NCI-H1092 (cell line): ENCODE measurements at places on chromosomes 2 and 18.

DNA sequence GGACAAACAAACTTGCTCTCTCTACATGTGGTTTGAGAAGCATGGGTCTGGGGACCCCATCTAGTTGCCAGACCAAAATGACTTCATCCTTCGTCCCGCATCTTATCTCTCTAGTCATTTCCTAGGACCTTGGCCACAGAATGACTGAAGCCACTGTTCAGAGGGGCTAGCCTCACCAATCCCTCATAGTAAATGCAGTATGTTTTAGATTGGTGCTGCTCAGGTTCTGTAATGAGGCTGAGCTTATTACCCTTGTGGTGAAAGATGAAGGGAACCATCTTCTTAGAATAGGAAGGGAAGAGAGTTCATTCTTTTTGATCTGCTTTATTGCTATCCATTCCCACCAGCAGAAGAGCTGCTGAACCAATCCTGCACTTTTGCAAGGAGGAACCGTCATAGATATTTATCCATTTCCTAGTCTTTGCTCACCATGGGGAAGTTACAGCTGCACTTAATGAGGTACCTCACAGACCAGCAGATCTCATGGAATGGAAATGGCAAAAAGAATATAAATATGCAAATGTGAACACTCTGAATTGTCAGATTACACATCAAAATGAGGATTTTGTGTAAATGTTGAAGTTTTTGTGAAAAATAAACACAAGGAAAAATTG, 436.7 kb downstream of the LPIN1 start:
- DNase-seq: no peak

DNA sequence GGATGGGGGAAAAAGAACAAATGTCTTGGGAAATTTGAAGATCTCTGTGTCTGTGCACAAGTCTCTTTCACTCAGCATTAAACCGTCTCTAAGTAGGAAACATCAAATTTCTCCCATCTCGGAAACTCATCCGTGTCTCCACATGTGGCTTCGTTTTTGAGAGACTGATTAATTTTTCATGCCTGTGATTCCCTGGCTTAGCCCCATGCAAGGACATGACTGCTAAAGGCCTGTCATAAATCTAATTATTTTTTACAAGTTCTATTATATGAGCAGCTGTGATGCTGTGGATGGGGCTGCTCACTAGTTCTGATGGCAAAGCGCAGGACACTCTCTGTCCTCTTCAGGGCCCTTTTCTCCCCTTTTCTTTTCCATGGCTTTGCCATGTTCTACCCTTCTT, 129.1 kb downstream of the RGPD3 start:
- DNase-seq: no peak

- DNase-seq: no peak
Measured at GRCh38 chr2:210072493-210072892, 70.1 kb downstream of the RPE start.

GRCh38 chr2:58215429-58215828, 25.7 kb downstream of the FANCL start:
- peak; percentile 32 for DNase-seq

DNA sequence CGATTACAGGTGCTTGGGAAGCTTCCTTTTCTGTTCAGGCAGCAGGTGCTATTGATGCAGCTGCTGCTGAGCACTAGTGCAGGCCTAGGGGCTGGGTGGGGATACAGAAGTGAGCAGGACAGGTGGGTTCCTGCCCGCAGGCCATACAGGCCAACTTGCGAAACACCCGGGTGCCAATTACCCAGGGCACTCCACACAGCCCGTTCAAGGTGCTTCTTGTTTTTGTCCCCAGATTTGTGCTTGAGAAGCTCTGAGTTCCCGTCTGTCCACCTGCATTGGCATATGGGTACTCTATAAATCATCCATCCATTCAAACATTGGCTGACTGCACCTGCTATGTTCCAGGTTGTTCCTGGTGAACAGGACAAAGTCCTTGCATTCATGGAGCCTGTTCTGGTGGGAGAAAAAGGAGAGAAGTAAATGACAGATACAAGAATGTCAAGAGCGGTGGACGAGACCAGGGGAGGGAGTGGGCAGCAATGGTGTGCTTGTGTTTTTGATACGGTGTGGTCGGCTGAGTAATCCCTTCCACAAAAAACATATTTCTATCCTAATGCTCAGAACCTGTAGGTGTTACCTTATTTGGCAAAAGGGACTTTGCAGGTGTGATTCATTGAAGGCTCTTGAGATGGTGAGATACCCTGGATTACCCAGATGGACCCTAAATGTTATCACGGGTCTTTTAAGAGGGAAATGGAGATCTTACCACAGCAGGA, 31.4 kb downstream of the SH3BP4 start:
- DNase-seq: peak; percentile 45

- no peak for DNase-seq
Measured at GRCh38 chr2:65357095-65357958, 75.1 kb downstream of the SPRED2 start.

- DNase-seq: no peak
Measured at GRCh38 chr2:89784960-89785359, 1093.5 kb downstream of the RPIA start.

DNA sequence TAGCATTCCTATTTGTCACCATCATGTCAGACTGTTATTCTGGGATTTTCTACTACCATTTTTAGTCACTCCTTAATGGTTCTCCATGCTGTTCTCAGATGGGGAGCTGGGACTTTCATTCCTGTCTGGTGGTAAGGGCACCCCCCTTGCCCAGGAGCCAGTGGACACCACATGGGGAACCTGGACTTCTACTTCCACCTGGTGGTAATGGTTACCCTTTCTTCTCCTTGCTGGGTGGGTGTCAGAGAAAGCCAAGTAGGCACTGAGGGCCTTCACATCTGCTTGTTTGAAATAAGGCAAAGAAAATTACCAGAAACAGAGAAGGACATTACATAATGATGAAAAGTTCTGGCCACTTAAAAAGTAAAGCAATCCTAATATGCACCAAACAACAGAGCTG, 239.8 kb downstream of the FHOD3 start:
- no peak for DNase-seq
